ENCODE measurements at places on chromosomes 12 and 14.
A peak's percentile ranks its signal among the peaks of the same experiment; 100 is the strongest.

- DNase-seq: peak; percentile 65
Measured at GRCh38 chr14:69637503-69638031, 26.2 kb downstream of the SUSD6 start.

- peak; percentile 32 for DNase-seq
Measured at GRCh38 chr12:55822228-55822627, 4.4 kb downstream of the ORMDL2 start.

- no peak for DNase-seq
Measured at GRCh38 chr12:12508612-12509011, 54.1 kb downstream of the DUSP16 start.

GRCh38 chr14:93729993-93730392 is 58.3 kb downstream of the PRIMA1 start:
- DNase-seq: no peak

DNA sequence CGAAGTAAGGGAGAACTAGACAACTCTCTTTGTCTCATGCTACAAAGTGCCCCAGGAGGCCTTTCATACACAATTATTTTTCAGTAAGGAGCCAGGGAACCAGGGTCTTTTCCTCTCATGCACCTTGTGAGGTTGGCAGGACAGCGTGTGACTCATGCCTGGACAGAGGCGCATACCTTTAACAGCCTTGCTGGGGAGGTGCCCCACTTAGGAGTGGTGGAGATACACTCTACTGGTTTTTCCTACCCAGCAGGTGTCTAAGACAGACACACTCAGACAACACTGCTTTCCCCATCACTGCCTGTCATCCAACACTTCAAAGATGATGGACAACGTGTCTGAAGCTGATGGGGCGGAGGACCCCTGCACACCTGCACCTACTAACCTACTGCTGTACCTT is 49.1 kb downstream of the B4GALNT3 start:
- peak; percentile 57 for DNase-seq

- DNase-seq: no peak
Measured at GRCh38 chr12:70178038-70178437, 65.2 kb upstream of the CNOT2 start.

GRCh38 chr12:107418981-107419380 is 266.6 kb upstream of the PWP1 start:
- DNase-seq: no peak

- DNase-seq: no peak
Measured at GRCh38 chr12:102512523-102512922, 32.2 kb upstream of the IGF1 start.

DNA sequence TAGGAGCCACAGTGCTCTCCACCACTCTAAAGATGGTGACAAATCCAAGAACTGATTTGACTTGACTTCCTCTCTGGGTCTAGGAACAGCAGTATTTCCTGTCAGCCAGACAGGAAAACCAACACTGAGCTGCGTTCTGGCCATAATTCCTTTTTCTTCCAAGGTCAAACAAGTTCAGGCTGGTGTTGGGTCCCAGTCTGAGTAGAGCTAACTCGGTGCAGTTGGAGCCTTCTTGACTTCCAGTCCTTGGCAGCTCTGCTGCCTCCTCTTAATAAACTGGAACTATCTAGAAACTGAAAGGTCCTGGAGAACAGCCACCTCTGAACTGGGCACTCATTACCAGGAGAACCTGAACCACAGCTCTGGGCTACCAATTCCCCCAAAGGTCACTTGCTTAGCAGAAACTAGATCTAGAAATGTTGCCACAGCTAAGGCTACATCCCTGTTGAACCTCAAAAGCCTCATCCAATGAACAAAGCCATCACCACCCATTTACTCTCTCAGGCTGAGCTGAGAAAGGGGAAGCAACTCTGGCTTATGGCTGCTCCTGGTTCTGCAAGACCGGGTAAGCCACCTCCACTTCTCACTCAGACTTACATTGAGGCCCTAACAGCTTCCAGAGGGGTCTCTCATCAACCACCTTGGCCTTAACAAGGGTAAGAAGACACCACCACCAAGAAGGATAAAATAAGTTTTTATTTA is 27.7 kb downstream of the MAX start:
- DNase-seq: no peak

- peak; percentile 4 for DNase-seq
Measured at GRCh38 chr12:16530268-16530850, 75.6 kb downstream of the LMO3 start.

GRCh38 chr14:103121121-103121845 is 2.0 kb upstream of the TNFAIP2 start:
- no peak for DNase-seq

GRCh38 chr14:74965486-74966153 is 10.2 kb upstream of the PGF start:
- DNase-seq: no peak

Data from hepatocyte (in vitro differentiated cells).